ENCODE measurements at places on chromosomes 2 and 18.
A peak's percentile ranks its signal among the peaks of the same experiment; 100 is the strongest.

- DNase-seq = peak; percentile 31
Observed at GRCh38 chr2:17299891-17300540, 218.2 kb downstream of the RAD51AP2 start.

DNA sequence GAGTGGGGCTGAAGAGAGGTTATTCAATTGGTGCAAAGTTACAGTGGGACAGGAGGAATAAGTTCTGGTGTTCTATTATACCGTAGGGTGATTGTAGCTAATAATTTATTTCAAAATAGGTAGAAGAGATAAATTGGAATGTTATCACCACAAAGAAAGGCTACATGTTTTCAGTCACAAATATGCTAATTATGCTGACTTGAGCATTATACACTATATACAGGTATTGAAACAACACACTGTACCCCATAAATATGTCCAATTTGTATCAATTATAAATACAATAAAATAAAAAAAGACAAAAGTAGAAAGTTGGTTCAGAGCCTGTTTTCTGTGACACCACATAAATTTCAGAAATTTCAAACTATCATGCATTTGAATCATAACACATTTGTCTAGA lies 97.7 kb downstream of the CDH19 start:
- no peak for DNase-seq

DNA sequence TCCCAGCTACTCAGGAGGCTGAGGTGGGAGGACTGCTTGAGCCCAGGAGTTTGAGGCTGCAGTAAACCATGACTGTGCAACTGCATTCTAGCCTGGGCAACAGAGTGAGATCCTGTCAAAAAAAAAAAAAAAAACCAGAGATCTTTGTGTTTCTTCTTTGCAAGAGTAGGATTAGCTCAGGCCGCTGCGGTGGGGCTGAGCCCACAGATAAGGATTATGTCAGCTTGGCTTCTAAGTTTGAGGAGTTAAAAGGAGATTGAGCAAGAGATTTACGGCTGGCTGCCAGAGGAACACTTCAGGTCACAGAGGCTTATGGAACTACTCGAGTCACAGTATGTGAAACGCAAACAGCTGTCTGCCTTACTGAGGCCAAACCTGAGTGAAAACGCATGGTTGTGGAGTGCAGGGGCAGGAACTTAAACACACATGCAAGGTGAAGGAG lies 146.7 kb upstream of the L3MBTL4 start:
- DNase-seq = peak; percentile 35

GRCh38 chr2:63676135-63676534 lies 87.4 kb downstream of the MDH1 start:
- no peak for DNase-seq

- DNase-seq = no peak
Observed at GRCh38 chr18:77020561-77020960, 112.0 kb downstream of the MBP start.

DNA sequence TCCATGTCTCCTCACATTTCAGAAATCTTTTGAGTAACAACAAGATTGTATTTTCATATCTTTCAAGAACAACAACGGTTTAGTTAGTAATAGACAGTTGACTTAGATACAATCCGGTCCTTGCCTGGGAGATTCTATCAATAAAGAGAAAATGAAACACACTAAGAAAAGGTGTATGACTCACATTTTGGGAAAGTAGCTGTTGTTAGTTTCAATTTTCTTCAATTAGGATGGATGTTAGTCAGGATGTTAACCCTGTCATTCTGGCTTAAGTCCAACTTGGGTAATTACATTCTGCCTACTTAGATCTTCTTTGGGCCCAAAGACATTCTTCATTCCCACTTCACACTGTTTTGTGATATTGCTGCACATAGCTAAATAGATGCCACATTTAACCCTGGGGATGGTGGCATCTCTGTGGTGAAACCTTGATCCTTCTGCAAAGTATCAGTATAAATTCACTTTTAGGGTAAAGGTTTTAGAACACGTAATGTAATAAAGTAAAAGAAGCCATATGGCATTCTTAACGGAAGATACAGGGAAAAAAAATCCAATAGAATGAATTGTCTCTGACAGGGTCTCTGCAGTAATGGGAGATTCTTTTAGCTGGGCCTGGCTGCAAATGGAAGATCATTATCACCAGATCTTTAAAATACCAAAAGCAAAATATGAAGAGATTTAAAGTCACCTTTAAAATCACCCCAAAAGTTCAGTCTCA lies 365.5 kb downstream of the FIGN start:
- no peak for DNase-seq

DNA sequence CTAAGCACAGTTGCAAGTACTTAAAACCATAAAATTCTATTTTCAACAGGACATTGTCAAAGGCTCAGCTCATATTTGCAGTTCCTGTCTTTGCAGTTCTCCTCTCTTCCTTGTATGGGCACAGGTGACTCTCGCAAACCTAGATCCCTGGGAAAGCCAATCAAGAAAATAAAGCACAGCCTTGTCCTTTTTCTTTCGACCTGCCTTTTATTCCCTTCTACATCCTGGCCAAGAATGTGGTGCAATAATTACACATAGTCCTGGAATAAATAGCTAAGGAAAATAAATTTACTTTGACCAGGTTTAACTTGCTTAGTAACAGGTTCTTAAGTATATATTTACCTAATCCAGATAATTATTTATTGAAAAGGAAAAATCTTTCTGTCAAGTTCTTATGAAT lies 20.2 kb downstream of the ATG16L1 start:
- DNase-seq = no peak

- no peak for DNase-seq
Observed at GRCh38 chr18:35507192-35507591, 9.4 kb upstream of the INO80C start.

- no peak for DNase-seq
Observed at GRCh38 chr2:70828115-70828514, 7.5 kb downstream of the CD207 start.

DNA sequence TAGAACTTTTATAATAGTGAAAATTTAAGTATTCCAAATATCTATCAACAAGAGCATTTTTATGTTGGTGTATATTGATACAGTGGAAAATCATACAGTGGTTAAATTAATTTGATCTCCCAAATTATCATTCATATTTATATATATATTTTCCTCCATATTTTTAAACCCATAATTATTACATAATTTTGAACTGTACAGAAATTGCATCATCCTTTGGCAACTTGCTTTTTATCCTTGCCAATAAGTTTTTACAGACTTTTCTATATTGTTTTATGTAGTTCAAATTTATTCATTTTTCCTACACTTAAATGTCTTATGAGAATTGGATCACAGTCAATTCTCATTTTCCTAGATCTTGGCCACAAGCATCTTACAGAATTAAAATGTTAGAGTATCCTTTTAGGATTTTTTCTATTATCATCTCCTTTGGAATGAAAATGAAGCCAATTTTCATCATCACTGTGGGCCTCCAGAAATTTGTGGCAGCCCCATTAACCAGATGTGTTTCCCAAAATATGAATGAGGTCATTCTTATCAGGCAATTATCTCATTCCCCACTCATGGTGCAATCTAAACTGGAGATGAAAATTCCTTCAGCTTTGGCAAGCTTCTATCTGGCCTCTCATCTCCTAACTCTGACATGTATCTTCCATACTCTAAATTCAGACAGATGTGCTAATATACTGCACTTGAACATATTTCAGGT lies 94.2 kb upstream of the DLGAP1 start:
- DNase-seq = no peak

- DNase-seq = peak; percentile 84
Observed at GRCh38 chr2:237060534-237061312, 25.0 kb upstream of the COPS8 start.

GRCh38 chr2:108363024-108363907 lies 14.5 kb upstream of the SULT1C4 start:
- DNase-seq = no peak

DNA sequence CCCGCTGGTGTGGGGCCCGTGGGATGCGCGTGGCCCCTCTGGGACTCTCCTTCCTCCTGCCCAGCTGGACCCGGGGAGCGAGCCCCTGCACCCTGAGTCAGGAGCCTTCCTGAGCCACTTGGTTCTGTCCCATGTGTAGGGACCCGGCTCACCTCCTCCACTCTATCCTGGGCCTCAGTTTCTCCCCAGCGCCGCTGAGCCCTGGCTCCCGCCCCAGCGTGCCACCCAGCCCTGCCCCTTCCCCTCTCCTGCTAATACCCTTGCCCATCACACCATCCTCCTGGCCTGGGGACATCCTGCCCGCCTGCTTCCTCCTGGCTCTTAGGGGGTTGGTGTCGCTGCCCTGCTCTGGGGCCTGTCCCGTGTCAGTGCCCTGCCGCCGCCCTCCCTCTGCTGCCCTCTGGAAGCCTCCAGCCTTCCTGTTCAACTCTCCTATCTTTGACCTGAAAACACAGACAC lies 24.8 kb downstream of the GPC1 start:
- DNase-seq = no peak

GRCh38 chr2:143732076-143732475 lies 602.9 kb downstream of the ARHGAP15 start:
- peak; percentile 21 for DNase-seq

DNA sequence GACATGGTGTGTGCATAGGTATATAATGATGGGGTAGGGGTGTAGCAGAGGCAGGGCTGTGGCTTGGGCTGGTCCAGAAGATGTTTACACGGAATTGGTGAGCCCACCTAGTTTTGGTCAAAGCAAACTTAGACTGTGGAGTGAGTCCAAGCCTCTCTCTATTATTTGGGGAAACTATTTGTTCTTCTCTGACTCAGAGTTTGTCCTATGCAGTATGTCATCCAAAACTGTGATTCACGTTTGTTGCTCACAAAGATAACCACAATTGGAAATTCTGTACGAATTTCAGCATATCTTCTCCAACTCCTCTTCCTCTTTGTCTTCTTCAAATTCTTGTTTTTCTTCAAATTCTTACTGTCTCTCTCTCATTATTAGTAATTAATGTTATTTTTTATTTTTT lies 292.9 kb downstream of the XIRP2 start:
- DNase-seq = peak; percentile 34

GRCh38 chr2:162787616-162788015 lies 51.0 kb downstream of the KCNH7 start:
- DNase-seq = no peak

DNA sequence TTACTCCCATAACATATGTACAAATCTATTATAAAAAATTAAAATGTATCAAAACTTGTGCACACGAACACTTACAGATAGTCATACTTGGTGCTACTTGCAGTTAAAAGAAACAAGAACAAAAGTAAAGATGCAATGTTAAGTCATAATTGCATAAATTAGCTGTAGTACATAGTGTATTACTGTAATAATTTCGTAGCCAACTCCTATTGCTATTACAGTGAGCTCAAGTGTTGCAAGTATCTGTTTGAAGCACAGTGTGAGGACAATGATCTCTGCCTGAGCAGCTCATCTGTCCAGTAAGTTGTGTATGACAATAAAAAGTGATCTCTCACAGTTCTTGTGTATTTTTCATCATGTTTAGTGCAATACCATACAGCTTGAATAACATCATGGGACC lies 7.5 kb upstream of the SERPINB13 start:
- no peak for DNase-seq

GRCh38 chr18:23828426-23828825 lies 139.2 kb downstream of the LAMA3 start:
- peak; percentile 89 for DNase-seq

DNA sequence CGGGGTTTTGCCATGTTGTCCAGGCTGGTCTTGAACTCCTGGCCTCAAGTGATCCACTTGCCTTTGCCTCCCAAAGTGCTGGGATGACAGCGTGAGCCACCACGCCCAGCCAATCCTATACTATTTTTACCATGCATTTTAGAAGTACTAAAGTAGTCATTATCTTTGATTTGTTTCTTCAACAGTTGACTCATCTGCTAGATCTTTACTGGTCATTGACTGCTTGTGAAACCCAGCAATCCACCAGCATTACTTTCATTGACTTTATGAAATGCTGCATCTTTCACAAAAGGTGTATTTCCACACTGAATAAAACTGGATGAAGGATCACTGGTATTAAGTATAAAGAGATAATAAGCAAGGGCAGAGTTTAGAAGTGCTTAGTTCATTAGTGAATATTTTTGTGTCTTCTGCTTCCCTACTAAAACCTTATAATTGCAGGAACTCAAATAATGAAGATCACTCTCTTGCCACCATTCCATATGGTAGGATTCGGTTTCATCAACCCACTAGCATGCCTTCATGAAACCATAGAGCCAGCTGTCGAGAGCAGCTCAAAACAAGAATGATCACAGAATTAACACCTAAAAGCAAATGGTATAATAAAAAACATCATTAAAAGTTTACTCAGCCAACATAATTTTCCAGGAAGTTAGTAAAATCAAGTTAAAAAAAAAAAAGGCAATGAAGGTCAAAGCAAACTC lies 33.1 kb downstream of the IRS1 start:
- no peak for DNase-seq

DNA sequence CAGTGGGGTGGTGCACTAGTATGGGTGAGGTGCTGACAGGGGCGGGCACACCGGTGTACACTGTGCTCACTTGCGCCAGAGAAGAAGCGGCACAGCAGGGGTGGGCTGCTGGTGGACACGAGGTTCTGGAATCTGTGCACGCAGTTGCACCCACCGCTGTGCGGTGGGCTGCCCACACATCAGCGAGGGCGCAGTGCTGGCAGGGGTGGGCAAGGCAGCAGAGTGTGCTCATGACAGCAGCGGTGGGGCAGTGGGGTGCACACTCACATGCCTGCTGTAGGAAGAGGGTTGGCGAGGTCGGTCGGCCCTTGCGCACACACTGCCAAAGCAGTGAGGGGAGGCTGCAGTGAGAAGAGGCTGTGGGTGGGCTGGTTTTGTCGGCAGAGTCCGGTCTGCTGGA lies 141.8 kb downstream of the GALNT13 start:
- no peak for DNase-seq

DNA sequence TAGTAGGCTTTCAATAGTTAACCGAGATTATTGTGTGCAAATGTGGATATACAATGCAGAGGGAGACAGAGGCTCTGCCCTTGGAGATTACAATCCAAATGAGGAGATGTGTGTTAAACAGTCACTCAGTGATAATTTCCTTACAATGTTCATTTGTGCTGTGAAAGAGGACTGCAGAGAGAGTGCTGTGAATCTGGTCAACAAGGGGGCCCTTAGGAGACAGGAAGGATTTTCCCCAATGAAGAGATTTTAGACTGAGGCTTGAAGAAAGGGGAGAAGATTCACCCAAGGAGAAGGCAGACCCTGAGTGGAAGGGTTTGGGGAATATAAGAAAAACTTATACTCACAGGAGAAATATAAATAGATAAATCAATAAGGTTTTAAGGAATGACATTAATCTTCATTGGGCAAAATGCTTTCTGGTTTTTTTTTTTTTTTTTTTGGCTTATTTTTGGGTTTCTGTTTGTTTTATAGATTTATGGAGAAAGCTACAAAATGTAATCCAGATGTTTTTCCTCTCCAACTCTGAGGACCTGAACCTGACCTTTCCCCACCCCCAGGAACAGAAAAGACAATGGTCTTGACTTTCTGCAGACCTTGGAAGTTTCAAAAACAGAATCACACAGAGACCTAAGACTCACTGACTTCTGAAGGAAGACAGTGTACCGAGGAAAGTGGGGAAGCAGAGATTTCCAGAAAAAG lies 151.3 kb upstream of the SERPINE2 start:
- DNase-seq = no peak

Measured in cardiac fibroblast (primary cell).